ENCODE measurements at places on chromosomes 1 and 21.

GRCh38 chr1:41462680-41463004, 21.8 kb downstream of the EDN2 start:
- no peak for DNase-seq

- DNase-seq, result peak; percentile 72
Observed at GRCh38 chr1:226643177-226643576, 94.6 kb downstream of the STUM start.

GRCh38 chr1:101745551-101746270, 251.0 kb downstream of the OLFM3 start:
- no peak for DNase-seq

GRCh38 chr1:186679924-186680244, 339 bp downstream of the PTGS2 start:
- DNase-seq, result no peak

GRCh38 chr1:64080941-64081562, 122.4 kb upstream of the UBE2U start:
- no peak for DNase-seq

DNA sequence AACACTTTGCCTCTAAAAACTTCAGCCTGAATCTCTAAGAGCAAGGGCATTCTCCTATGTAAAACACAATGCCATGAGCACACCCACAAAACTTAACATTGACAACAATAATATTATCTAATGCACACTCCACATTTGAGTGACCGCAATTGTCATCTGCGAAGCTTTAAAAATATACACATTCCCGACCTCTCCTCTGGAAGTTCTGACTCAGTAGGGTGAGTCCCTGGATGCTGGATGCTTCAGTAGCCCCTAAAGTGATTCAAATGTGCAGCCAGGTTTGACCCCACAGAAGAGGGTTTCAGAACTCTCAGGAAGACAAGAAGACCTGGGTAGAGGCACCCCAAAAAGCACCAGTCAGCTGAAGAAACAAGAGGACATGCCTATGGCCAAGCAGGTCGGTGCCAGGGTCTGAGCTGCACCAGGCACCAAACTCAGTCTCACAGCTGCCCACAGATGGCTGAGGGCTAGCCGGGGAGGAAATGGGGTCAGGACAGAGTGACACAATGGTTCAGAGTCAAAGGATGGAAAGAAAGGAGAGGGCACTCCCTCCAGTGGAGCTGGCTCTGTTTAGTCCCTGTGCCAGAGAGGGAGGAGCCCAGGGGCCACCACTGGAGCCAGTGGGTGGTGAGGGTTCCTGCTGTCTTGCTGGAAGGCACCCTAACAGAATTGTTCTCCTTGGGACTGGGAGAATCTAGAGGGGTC, 17.4 kb downstream of the PIK3C2B start:
- no peak for DNase-seq

DNA sequence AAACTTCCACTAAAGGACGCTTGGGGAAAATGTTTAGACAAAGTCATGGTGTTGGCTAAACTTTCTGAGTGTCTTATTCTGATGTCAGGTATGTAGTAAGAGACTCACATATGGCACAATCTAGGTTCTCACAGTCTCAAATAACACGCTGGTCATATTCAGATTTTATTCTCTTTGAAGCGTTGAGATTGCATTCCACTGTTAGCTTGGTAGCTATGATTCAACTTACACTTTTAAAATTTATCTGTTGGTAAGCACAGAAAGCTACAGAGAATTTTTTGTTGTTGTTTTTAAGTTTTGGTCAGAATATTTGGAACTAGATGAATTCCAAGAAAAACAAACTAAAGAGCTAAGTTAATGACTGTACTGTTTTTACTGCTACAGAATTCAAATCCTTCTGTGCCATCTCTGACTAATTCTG, 126.7 kb downstream of the PRRX1 start:
- DNase-seq, result no peak

- DNase-seq, result peak; percentile 33
Observed at GRCh38 chr1:203628201-203629015, 1.8 kb downstream of the ATP2B4 start.

GRCh38 chr1:2135441-2135841, 59.1 kb downstream of the FAAP20 start:
- DNase-seq, result no peak

GRCh38 chr1:244634546-244634945, 18.4 kb upstream of the DESI2 start:
- DNase-seq, result no peak

DNA sequence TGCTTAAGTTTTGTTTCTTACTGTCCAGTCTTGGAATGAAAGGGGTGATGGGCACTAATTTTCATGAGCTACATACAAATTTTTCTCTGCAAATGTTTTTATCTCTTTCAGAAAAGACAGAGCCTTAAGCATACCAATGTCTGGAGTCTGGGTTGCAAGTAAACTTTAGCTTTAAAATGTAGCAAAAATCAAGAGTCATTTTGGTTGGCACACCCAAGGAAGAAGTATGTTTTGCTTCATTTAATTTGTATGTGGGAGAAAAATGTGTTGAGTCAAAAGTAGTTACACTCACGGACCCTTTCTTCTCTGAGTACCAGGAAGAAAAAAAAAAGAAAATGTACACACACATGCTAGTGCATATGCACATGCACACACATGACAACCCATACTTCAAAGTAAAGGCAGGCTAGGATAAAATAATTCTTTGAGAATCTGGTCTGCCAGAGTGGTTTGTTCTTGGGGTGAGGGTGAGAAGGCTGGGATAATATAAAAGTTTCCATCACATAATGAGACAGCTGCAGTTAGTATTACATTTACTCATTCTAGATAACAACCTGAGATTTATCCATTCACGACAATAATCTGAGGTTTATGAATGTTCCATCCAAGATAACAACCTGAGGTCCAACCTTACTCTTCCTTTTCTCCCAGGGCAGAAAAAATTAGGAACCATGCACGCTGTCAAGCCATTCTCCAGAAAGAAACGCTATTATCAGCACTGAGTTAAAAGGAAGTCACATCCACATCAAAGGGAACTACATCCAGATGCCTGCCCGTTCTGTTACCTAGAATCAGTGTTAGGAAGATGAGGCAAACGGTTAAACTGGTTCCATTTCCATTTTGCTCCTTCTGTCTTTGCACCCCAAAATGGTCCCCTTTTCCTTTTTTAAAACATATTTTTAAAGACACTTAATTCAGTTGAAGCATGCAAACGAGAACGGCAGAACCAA, 9.3 kb downstream of the DPYD start:
- DNase-seq, result no peak

GRCh38 chr1:11664336-11665065, 501 bp downstream of the FBXO6 start:
- peak; percentile 72 for DNase-seq

GRCh38 chr1:86396498-86396890, 371 bp upstream of the ODF2L start:
- no peak for DNase-seq

DNA sequence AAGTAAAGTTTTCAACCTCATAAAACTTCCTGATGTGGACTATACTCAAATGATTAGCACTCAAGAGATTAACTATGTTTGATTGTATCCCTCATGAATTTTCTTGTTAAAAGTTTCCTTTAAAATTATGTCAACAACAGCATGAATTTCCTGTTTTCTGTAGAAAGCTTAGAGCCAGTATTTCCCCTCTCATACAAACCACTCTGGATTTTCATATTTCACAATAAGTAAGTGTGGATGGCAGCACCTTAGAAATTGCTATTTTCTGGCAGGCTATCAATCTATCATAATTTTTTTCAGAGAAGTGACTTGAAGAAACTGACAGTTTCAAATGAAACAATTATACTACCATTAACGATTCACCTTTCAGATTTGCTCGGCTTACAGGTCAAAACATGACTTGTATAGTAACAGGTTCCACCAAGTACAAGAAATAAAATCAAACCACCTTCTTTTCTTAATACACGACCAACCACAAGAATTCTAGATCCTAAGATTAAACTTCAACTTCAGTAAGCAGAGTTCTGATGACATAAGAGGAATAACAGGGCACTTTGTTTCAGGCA, 20.8 kb downstream of the ELK4 start:
- no peak for DNase-seq

DNA sequence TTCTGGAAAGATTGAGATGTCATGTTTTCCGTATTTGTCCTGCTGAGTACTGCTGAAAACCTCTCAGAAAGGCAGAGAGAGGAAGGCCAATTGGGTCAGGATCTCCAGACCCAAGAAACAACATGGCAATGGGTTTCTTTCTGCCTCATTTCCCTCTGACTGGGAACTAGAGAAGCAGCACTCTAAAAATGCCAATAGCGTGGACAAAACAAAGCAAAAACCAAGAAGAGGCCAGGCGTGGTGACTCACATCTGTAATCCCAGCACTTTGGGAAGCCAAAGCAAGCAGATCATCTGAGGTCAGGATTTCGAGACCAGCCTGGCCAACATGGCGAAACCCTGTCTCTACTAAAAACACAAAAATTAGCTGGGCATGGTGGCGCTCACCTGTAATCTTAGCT, 18.3 kb downstream of the TNFRSF9 start:
- DNase-seq, result no peak

DNA sequence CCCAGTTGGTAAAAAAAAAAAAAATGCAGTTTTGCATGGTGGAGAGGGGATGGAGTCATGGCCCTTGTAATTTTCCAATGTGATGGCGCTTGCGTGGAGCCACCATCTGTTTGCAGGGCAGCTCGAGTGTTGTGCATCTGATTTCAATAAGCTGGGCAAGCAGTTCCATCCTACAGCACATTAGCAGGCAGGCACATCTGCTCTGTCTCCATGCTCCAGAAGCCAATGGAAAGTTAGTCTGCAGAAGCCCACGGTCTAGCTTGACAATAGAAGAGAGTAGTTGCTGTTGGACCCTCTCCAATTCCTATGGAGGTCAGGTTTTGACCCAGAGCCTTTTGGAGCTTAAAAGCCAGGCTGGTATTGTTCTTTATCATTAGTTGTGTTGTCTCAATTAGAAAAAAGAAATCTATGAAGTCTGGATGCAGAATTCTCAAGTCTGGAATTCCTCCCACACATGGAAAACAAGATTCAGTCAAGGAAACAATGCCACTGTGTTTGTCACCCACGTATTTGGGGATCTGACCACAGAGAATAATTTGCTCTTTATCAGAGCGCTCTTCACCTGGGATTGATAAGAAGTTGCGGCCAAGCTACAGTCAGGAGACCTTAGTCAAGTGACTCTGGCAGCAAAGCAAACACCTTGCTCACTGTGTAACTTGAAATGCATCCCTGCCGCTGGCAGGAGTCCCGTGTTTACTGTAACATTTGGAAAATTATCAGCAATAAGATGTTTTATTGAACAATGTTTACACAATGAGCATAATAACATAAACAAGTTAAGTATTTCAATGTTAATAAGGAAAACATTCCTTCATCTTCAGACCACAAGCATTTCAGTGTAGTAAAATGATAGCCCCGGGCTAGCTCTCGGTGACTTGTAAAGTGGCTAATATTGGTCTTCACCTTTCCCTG, 20.7 kb downstream of the NGF start:
- DNase-seq, result no peak

- no peak for DNase-seq
Observed at GRCh38 chr1:35605867-35606182, 32.7 kb downstream of the TFAP2E start.

DNA sequence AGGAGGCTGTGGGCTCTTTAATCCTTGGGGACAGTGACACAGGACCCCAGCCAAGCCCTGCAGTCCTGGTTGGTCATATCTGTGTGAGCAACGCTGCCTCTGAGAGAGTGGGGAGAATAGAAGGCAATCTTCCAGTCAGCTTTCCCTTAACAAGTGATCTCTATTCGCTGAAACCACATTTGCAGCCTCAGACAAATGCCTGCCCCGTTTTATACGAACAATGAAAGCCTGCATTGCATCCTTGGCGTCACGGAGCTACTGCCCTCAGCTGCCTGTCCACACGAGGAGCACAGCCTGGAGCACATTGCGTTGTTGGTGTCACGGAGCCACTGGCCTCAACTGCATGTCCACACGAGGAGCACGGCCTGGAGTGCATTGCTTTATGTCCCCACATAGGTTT, 150.2 kb upstream of the ARHGEF16 start:
- DNase-seq, result no peak

DNA sequence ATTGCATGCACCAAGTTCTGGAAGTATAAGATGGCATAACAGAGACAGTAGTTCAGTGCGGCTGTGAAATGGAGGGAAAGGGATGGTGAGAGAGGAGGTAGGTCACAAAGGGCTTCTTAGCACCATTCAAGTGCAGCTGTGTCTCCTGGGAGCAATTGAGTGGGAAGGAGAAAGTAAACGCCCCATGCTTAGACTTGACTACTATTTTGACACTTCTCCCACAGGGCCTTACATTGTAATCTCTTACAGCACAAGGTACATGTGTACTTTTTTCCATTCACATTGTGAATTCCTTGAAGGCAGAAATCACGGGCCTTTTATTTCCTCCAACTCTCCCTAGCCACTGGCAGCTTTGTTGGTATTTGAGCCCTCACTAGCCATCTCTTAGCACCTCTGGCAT, 239.6 kb upstream of the FOXD3 start:
- no peak for DNase-seq

DNA sequence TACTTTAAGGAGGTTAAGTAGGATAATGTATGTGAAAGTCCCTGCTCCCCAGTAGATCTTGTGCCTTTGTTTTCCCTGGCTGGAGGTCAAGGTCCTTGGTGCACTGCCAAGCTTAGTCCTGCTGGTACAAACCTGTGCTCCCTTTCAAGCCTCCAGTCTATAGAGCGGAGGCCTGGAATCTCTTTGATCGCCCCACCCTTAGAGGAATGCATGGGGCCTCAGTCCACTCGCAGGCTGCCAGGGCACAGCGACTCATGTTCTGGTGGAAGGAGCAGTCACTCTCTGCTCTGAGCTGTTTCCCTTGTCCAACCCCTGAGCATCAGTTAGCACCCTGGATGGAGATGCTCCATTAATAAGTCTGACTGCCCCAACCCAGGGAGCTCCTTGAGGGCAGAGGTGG, 121.8 kb downstream of the HMGB4 start:
- DNase-seq, result no peak

DNA sequence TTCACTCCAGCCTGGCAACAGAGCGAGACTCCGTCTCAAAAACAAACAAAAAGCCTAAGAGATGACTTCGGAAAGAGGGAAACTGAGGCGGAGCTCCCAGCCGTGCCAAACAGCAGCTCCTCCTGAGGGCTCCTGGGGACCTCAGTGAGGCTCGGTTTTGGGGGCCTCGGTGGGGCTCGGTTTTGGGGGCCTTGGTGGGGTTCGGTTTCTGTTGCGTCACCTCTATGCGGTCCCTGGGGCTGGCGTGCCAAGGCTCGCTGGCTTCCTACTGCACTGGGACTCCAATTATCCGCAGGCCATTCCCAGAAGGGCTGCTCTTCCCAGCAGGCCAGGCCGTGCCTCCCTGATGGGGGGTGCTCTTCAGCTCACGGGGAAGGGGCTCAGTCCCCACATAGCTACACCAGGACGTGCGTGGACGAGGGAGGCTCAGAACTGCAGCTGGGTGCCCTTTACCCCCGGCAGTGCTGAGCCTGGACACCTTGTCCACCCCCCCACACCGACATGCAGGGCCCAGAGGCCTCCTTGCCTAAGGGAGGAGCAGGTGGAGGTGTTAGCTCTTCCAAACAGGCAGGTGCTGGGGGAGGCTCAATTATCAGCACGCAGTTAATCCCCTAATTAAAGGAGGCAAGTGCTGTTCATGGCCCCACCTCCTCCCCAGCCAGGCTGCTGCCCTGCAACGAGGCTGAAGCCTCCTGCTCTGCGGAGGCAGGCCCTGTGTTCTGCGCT, 5.1 kb upstream of the C1orf159 start:
- no peak for DNase-seq

- no peak for DNase-seq
Observed at GRCh38 chr1:83800066-83800465, 198.9 kb downstream of the TTLL7 start.

- DNase-seq, result no peak
Observed at GRCh38 chr1:43292216-43292615, 6.8 kb upstream of the C1orf210 start.

- no peak for DNase-seq
Observed at GRCh38 chr1:178993559-178993958, 32.1 kb upstream of the FAM20B start.

Measured in CD4-positive, alpha-beta T cell treated with Interleukin-2 at 100 ng/mL for 4 hours (primary cell).